ENCODE measurements at places on chromosomes 3 and 15.

DNA sequence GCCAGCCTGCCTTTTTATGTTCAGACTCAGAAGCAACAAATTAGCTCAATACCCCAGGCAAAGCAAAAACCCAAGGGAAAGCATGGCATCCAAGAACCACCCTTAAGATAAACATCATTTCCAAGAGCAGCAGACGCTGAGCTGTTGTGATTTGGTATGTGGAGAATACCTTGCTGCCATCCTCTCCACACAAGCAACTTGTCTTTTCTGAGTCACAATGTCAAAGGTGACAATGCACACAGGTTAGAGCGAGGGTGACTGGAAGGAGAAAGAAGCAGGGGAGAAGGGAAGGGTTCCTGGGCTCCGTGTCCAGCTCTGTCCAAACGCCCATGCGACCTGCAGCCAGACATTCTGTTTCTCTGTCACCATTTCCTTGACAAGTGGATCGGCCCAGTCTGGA, 6.0 kb downstream of the PCSK6 start:
- no peak for DNase-seq

DNA sequence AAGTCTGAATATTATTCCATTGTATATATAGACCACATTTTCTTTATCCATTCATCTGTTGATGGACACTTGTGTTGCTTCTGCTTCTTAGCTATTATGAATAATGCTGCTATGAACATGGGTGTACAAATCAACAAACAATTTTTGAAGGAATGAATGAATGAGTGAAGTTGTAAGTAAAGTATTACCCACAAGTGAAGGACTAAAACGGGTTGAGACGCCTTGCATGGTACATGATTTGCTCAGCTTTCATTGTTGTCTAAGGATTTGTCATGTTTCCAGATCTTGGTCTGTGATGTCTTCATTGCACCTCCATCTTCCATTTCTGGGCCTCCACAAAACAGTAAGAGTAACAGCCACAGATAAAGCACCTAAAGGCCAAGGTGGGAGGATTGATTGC, 20.5 kb downstream of the IFT122 start:
- no peak for DNase-seq

GRCh38 chr15:84697236-84697990, 18.5 kb downstream of the SEC11A start:
- DNase-seq, result no peak

GRCh38 chr15:74108111-74108510, 22.3 kb upstream of the ISLR2 start:
- no peak for DNase-seq

DNA sequence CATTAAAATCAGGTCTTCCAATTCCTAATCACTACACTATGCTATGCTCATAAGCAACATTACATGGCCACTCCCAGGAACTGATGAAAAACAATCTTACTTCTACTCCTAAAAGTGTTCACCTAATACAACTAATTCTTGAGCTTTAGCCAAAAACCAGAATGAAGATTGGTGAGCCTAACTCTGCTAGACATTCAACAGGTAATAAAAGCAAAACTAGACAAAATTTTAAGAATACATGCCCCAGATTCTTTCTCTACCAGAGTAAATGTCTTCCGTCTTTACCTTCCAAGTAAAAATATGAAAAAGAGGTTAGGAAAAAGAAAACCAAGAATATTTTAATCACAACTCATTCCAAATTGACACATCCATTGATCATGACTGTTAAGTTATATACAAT, 31.3 kb downstream of the ATP13A3 start:
- no peak for DNase-seq

- no peak for DNase-seq
These were observed 45.2 kb downstream of the RGMA start for GRCh38 chr15:93043621-93044300.

DNA sequence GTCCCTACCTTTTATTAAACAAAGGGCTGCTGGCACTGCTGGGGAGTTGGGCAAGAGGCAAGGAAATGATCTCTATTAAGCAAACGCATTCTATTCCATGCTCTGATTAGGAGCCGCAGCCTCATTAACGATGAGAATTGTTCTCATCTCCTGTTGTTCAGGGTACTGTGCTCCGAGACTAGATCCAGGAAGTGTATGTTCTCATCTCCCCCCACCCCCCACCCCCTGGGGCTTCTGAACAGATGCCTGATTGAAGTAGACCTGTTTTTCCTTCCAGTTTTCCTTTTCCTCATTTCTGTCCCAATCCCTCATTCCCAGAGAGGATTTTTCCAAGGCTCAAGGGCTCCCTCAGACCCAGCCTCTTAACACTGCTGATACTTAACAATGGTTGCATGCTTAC, 81.6 kb upstream of the FEZF2 start:
- no peak for DNase-seq

DNA sequence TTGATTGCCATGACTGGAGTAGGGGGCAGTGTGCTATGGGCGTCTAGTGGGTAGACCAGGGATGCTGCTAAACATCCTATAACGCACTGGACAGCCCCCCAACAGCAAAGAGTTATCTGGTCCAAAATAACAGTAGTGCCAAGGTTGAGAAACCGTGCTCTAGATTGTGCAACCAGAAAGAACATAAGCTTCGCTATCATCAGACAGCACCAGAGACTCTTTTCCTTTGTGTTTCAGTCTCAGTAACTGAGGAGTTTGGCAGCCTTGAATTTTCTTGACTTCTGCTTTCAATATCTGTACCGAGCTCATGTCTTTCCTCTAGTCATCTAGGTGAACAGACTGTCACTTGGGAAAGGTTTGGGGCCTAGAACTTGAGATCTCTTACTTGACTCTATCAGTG, 8.8 kb downstream of the ARID3B start:
- DNase-seq, result no peak

DNA sequence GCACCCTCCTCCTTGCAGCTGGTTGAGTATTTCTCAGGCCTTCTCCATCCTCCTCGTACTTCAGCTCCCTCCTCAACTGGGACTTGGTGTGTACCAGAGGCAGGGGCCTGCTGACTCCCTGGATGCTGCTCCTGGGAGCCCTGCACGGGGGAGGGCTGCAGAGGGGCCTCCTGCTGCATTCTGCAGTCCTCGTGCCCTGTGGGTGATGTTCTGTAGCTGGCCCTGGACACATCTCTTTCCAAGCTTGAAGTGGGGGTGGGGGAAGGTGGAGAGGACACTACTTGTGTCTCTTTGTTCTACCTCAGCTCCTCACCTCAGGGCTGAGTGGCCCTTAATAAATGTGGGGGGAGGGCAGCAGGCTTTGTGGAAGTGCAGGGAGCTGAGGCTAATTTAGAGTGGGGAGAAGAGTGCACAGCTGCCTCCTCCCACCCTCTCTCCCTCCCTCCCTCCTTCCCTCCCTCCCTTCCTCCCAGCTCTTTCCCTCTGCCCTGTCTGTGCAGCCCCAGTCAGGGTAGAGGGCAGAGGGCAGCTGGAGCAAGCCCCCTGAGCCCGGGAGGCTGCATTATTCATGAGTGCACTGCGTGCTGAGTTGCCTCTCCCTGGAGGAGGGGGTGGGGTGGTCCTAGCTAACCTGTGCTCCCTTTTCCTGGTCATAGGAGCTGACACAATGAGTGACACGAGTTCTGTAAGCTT, 3.7 kb upstream of the GRM2 start:
- DNase-seq, result no peak

DNA sequence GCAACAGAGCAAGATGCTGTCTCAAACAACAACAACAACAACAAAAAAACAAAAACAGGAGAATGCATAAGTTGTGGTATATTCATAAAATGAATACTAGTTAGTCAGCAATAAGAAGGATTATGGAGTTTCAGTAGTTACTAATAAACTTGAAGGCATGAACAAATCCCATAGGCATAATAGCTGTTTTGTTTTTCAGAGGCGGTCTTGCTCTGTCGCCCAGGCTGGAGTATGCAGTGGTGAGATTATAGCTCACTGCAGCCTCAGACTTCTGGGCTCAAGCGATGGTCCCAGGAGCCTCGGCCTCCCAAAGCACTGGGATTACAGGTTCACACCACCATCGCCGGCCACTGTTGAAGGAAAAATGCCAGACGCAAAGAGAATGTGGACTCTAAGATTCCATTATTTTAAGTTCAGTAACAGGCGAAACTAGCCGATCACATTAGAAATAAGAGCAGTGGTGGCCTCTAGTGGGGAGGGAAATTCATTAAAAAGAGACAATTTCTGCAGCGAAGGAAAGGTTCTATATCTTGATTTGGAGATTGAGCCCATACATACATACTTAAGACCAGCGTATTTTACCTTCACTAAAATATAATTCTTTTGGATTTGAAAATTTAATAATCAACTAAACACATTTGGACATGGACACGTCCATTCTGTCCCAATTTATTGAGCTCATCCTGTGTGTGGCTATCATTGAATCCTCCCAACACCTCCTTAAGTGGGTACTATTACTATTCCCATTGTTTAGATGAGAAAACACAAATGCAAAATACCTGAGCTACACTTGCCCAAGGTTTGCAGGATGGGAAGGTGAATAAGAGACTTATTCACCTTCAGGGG, 27.4 kb upstream of the HDAC11 start:
- peak; percentile 33 for DNase-seq

DNA sequence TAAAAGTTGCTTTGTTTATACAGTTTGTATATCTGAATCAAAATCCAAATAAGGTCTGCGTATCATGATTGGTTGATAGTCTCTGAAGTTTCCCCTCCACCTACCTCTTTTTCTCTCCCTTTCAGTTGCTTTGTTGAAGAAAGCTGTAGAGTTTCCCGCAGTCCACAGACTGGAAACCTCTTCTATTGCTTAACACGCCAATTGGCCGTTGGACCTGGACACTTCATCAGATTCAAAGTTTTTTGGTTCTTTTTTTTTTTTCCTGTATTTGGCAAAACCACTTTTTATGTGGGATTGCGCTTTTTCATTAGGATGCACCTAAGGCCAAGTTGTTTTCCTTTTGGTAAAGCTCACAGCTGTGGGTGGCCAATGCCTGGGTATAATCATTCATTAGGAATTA, 14.5 kb upstream of the TM4SF1 start:
- no peak for DNase-seq

- no peak for DNase-seq
These were observed 19.9 kb downstream of the DNASE1L3 start for GRCh38 chr3:58190882-58191281.

- no peak for DNase-seq
These were observed 179.9 kb downstream of the MCTP2 start for GRCh38 chr15:94411285-94411684.

DNA sequence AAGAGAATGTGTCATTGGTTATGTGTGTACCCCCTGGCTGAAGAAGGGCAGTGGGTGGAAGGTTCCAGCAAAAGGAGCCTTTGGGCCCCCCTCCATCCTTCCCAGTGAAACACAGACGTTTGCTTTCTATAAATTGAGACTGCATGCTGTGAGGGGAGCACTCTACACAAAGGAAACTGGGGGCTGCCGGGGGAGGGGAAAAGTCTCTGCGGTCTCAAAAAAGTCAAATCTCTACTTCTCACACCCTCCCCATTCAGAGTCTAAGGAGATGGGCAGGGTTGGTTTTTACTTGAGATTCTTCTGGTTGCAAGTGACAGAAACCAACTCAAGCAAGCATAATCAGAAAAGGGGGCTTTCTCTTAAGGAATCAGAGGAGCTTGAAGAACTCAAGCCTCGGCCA, 50.1 kb upstream of the TLE3 start:
- DNase-seq, result no peak

DNA sequence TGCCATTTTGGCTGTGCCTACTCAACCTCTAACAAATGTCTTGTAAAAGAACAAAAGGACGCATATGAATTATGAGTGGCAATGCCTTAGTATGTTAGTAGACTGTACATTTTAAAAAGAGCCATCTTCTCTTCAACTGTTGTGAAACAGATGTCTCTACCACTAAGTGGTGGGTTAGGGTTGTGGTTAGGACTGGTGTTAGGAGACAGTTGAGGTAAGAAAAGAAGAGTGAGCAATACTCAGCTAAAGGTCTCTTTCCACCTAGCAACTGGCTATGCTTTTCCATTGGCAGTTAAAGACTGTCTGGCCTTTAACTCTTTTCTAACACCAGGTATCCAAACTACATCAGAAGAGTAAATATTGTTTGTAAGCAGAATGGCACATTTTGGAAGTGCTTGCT, 221.7 kb upstream of the TBC1D5 start:
- DNase-seq, result no peak

DNA sequence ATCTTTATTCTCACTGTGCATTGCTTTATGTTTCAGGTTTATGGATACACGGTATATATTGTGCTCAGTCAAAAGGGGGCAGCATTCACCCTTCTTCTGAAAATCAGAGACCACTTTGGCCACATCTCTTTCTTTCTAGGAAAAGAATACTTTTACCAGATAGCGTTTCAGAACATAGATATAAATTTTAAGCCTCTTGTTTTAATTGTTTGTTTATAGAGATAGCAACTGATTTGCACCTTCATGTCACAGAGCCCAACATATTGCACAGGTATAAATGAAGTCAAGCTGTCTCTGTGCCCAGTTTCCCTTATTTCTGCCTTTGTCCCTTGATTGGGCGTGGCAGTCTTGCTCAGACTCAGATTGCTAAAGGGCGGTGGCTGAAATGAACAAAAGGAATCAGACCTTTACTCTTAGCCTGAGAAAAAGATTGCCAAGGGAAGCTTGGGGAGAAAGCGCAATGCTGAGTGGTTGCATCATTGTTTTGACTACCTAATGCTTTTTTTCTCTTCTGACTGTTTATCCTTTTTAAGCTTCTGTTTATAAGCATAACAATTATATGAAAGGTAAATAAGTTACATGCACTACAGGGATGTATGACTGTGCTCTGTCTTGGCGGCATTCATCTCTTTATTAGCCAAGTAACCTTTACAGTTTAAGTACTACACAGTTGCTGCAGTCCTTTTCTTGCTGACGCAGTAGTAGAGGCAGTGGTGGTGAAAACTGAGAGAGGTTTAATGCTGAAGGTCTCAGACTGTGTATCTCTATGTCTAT, 70.8 kb upstream of the ZBTB20 start:
- peak; percentile 13 for DNase-seq

Data from H54 (cell line).